Stimulated activated CD8-positive, alpha-beta memory T cell treated with anti-CD3 and anti-CD28 coated beads, Interleukin-4, amount 100 ng/mL, for 1 hour (primary cell): ENCODE measurements at places on chromosomes 12 and 14.

GRCh38 chr12:52612431-52613383, 5.7 kb downstream of the KRT73 start:
- DNase-seq, result no peak

GRCh38 chr14:35072226-35072625, 26.2 kb downstream of the FAM177A1 start:
- DNase-seq, result no peak

DNA sequence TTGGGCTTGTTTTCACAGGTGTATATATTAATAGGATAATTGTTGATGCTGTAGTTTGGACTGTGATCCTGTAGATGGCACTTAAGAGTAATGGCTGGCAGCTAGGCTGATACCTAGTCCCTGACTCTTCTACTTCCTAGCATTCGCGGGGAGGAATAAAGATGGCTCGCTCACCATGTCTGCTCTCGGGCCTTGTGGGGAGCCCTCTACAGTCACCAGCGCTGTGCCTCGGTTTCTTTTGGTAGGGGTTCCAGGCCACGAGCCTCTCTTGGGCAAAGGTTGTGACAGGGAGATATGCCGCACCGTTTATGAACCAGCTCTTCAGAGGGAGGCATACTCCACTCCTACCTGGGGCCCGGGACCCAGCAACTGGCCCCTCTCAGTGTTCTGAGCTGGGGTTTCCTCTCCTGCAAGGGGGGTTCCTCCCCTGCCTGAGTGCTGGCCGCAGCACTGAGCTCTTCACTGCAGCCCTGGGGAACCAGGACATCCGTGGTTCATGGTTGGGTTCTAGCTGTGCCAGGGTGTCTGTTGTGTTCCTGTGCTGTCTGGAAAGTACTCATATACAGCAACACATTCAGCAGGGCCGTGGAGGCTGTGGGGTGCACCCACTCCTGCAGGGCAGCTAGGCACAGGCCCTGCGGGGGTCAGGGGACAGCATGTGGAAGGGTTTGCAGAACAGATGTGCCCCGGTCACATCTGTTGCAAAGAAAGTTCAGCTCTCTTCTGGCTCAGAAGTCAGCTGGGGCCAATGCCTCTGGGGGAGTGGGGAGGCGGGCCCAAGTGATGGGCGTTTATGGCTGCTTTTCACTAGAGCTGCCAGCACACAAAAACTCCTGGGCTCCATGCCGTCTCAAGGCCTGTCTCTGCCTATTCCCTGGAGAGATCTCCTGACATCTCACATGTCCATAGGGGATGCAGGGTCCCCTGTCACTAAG, 147.9 kb downstream of the PPFIA2 start:
- no peak for DNase-seq

DNA sequence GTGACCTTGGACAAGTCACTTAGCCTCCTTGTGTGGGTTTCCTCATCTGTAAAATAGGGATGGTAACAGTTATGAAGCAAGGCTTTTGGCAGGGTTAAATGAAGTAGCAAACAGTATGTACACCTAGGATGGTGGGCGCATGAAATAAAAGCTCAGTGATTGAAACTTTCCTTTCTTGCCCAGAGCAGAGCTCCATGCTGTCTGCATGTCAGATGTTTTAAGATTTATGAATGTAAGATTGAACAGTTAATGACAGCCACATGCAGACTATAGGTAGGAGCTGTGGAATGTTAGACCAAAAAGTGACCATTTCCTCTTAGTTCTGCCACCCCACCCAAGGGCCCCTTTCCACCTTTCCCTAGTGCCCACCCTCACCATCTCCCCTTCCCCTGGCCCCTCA, 12.1 kb downstream of the ITGB7 start:
- DNase-seq, result no peak

- no peak for DNase-seq
Observed at GRCh38 chr14:29236848-29237247, 470.3 kb downstream of the FOXG1 start.

DNA sequence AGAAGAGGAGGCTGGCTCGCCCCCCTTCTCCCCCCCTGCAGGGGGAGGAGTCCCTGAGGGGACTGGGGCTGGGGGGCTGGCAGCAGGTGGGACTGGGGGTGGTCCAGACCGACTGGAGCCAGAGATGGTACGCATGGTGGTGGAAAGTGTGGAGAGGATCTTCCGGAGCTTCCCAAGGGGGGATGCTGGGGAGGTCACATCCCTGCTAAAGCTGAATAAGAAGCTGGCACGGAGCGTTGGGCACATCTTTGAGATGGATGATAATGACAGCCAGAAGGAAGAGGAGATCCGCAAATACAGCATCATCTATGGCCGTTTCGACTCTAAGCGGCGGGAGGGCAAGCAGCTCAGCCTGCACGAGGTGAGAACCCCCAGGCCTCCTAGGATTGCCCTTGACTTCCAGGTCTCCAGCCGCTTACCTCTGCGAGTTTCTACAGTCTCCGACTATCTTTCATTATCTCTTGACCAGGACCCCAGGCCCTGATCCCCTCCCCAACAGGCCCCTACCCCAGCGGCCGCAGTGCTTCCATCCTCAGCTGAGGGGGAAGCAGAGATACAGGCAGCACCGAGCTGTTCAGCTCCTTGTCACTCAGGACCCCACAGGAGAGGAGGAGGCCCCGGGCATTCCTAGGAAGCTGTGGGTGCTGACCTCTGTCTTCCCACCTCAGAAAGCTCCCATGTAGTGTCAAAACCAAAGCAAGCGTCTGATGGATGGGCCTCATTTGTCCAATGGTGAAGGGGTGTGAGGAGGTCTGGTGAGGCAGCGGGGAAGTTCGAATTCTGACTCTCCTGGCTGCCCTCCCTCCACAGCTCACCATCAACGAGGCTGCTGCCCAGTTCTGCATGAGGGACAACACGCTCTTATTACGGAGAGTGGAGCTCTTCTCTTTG, 3.0 kb downstream of the NAB2 start:
- no peak for DNase-seq

GRCh38 chr12:49623142-49623904, at the start of gene PRPF40B:
PRPF40B (plus strand) TSS chr12:49623561; CDS start chr12:49623591, 30 bp downstream.
- DNase-seq, result peak; percentile 72

- no peak for DNase-seq
Observed at GRCh38 chr14:59629444-59630287, 53.1 kb upstream of the CCDC175 start.

GRCh38 chr14:30625533-30625932, 3.4 kb downstream of the SCFD1 start:
- DNase-seq, result no peak

GRCh38 chr12:16012117-16012516, 101.0 kb downstream of the DERA start:
- DNase-seq, result no peak

DNA sequence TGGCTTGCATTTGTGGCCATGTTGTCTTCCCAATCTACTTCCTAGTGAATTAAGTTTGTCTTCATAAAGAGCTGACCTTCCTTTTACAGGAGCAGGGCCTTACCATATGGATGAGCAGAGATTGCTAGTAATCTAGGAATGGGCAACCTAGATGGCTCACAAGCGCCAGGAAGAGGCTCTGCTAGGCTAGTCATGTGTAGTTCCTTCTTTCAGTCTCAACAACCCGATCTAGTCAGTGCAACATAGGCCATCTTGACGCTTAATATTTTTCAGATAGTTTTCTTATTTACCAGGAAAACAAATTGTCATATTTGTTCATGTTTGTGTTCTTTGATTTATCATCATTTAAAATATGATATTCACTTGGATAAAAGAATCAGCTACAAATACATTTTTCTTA, 48.2 kb upstream of the TPH2 start:
- no peak for DNase-seq

GRCh38 chr14:100106250-100107112, 41.3 kb downstream of the EVL start:
- DNase-seq, result no peak

DNA sequence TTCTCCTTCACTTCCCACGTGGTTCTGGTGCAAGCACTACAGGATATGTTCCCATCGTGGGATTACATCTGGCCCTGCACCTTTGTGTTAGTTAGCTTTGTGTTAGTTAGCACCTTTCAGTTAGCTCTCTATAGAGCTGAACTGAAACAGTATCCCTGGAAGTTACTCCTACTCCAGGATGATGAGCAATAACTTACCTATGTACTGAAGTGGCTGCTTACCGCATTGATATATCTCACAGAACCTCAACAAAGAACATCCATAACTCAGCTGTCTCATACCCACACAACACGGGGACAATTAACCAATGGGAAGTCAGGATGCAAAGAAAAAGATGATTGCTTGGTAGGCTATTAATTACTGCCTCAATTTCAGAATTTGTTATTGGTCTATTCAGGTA, 146.6 kb downstream of the ASCL4 start:
- no peak for DNase-seq

GRCh38 chr12:71972441-71973074, 33.9 kb downstream of the TPH2 start:
- DNase-seq, result no peak

DNA sequence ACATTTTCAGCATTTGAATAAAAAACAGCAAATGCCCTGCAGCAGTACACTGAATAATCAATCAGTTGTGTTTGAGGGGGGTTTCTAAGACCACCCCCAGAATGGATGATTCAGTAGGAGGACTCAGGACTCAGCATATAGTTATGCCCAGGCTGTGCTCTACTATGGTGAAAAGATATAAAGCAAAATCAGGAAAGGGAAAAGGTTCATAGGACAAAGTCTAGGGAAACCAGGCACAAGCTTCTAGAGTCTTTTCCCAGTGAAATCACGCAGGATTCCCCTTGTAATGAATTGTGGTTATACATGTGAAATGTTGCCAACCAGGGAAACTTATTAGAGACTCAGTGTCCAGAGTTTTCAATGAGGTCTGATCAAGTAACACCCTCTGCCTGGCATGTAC, 25.0 kb upstream of the SLC17A8 start:
- no peak for DNase-seq

GRCh38 chr14:72755766-72756165, 138.1 kb downstream of the DPF3 start:
- no peak for DNase-seq

DNA sequence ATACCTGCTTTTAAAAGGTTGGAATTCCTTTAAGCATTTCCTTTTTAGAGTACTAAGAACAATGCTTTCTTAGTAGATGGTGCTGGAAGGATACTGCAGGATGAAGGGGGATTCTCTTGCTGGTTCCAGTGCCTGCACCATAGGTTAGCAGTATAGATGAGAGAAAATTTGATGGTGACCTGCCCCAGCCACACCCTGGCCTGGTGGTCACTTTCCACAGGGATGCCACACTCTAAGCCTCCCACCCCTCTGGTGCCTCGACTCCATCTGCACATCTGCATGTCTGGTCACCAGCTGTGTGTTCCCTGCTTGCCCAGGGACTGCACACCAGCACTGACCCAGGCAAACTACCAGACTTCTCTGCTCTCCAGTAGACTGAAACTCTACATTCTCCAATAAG, 19.1 kb downstream of the SLC2A3 start:
- DNase-seq, result no peak

DNA sequence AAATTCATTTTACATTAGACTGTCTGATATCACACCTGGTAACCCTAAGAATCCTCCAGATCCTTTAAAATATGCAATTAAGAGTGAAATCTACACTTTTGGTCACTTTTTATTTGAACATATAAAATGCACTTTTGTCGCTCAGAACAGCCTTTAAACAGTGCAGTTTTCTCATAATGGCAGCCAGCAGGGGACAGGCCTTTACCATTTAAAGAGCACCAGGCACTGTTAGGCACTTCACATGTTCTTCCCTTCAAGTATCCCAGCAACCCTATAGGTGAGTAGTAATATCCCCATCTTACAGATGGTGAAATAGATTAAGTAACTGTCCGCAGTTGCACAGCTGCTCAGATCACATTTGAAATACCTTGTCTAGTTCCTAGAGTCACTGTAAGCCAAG, 11.3 kb upstream of the SAMD4A start:
- DNase-seq, result no peak

- no peak for DNase-seq
Observed at GRCh38 chr14:104075530-104076151, 9.9 kb upstream of the ASPG start.

GRCh38 chr14:106062502-106063272, 536.3 kb downstream of the TMEM121 start:
- no peak for DNase-seq

GRCh38 chr12:122999986-123000420, 19.5 kb downstream of the ARL6IP4 start:
- DNase-seq, result no peak

- DNase-seq, result no peak
Observed at GRCh38 chr12:88471331-88472045, 108.8 kb downstream of the KITLG start.

DNA sequence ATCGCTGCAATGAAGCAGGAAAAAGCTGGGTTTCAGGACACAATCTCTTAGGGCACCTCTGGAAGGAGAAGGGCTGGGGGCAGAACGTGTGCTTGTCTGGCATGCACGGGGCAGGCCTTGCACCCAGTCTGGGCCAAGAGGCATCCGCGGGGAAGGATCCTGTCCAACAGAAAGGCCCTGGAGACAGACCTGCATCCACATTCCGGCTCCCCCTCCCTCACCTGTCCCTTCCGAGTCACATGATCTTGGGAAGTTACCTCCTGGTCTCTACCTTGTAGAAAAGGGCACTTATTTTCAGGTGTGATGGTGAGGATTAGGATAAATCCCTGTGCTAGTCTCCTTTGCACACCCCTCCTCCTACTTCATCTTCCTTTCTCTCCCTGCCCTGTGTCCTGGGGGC, 25.4 kb downstream of the CLMN start:
- no peak for DNase-seq

DNA sequence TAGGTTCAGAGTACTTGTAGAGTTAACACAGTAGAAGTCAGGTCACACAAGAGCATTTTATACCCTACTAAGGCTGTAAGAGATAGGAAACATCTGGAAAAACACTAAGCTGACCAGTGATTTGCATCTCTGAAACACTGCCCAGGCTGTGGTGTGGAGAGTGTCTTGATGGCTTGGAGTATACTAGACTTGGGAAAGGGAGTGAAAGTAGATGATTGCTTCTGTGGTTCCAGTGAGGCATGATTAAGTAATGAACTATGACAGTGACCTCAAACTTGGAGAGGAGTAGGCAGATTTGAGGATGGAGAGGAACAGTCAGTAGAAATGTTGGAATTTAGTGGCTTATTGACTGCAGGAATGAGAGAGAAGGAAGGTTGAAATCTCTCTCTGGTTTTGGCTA, 201.2 kb downstream of the FLRT2 start:
- no peak for DNase-seq

DNA sequence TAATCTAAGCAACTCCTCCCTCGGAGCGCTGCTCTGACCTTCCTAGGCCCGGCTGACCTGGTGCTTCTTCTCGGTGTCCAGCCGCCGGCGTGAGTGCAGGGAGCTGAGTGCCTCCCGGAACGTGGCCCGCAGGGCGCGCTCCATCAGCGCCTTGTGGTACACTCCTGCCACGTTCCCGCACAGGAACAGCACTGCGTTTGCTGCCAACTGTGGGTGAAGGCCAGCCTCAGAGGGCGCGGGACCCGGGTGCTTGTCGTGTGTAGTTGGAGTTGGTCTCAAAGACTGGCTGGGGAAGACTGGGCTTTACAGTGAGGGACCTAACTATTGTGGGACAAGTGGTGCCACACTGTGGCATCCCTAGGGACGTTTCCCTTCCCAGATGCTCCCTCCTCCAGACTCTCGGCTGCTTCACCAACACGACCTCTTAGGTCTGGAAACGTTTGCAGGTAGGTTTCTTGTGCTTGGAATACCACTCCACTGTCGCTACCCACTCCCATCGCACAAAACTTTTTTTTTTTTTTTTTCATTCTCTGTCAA, 3.1 kb downstream of the ADCY4 start:
- DNase-seq, result no peak
